Stimulated activated CD4-positive, alpha-beta T cell treated with anti-CD3 and anti-CD28 coated beads, Interleukin-15, amount 100 ng/mL, for 48 hours (primary cell): ENCODE measurements at places on chromosomes 4 and X.

DNA sequence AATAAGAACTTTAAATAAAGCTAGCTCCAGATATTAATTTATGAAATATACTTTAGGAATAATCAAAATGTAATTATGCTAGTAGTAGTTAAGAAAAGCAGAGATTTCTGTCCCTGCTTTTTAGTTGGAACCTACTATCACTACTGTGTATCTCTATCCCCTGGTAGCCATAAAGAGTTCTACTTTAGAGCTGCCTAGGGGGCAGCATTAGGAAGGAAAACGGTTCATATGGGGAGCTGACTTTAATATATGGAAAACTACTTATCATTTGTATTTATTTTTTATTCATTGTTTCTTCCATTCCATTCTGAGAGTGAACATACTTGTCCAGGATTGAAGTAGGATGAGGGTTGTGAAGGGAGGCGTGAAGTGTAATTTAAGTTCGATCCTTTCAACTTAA is 40.9 kb downstream of the CPEB2 start:
- DNase-seq: no peak

GRCh38 chrX:46703980-46704379 is 54.9 kb downstream of the SLC9A7 start:
- no peak for DNase-seq

DNA sequence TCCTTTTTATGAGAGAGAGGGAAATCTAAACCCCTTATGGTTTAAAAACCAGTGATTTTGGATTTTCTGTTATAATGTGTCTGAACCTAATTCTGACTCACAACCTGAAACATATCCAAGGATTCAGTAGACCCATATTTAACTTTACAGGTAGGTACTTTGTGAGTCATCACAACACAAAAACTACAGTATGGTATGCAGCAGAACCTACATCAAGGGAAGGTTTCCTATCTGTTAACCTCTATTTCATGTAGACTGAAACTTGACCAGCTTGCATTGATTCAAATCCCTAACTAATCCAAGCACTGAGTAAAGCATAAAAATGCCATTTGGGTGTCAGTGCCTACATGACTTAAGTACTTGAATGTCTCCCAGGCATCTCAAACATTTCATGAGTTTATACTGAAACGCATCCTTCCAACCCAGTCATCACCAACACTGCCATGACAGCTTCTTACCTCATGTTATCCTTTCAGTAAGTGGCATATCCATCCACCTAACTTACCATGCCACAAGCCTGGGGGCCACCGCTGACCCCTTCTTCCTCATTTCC is 4.3 kb upstream of the ARHGAP10 start:
- DNase-seq: no peak

DNA sequence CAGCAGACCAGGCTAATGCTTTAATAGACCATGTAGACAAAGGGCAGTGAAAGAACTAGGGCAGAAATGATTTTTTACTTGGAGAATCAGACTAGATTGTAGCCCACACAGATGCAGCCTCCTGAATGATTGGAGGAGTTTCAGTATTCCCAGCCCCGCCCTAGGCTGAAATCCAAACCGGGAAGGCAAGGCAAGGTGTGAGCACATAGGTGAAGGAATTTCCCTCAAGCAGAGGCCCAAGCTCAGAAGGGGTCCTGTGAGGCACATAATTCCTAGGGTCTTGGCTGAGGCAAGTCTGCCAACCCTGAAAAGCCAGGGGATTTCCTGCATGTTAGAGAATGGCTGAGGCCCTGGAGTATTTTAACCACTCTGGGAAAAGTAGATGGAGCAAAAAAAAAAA is 56.4 kb upstream of the PAK3 start:
- DNase-seq: no peak

DNA sequence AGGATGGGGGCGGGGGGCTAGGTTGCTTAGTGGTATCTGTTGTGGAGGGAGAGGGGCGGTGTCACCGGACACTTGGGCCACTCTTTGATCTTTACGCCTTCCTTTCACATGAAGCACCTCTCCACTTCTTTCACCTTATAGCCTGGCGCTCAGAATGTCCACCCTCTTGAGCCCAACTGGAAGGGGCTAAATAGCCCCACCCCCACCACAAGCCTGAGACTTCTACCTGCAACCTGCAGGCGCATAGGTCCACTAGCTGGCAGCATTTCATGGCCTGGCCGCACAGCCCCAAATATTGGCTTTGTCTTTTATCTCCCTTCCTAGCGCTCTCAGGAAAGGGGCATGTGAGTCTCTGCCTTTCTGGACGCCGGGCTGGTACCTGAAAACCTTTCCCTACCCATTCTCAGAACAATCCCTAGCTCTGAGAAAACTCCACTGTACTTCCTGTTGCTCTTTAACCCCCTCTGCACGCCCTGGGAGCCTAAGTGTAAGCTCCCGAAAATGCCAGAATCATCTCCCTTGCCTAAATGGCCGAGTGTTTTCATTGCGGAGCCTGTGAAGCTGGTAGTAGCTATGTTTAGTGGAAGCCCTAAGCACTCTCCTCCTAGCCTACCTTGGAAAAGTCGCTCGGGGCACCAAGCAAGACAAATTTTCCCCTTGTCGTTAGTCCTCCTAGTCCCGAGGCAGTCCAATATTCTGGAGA is 1.2 kb upstream of the TRPC5 start:
- DNase-seq: no peak

DNA sequence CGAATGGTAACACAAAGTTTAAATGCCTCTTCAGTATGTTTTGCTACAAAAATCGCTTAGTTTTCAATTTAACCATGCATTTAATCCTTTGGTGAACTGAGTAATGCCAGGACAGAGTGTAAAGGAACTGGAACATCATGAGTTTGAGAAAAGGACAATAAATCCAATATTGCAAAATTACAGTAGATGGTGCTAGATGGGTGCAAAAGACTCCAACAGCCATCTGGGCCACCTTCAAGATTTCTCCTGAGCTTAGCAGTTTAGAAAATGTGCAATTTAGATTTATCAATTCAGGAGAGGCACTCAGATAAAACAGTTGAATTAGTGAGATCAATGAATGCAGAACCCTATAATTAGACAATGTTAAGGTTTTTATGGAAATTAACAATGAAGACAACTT is 33.2 kb upstream of the MID1IP1 start:
- DNase-seq: no peak

DNA sequence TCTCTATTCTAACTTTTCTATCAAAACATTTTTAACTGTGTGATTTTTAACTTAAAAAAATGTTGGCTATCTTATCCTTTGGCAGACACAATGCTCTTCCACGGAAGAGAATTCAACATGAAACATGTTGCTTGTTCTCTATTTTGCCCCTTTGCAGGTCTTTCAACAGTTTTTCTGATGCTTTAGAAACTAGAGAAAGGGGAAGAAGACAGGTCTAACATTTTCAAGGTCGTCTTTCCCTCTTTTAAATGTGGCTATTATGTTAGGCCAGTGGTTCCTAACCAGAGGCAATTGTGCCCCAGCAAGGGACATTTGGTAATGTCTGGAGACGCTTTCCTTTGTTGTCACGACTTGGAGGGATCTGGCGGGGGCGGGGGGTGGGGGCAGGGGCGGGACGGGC is 95.0 kb downstream of the SH3KBP1 start:
- DNase-seq: no peak

DNA sequence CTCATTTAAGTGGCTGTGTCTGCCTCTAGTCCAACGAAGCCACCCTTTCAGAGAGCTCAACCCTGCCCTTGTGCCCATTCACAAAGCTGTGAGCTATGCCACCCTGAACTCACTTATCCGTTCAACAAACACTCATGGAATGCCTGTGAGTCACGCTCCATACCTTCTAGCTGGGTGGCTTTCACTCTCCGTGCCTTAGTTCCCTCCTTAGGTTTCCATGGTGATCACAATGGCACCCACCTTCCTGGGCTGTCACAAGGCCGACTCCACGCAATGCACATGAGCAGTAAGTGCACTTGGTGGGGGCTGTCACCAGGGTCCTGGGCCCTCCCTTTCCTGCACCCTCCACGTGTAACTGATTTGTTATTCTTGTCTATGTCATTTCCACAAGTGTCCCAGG is 37.2 kb upstream of the PPP2R2C start:
- no peak for DNase-seq

DNA sequence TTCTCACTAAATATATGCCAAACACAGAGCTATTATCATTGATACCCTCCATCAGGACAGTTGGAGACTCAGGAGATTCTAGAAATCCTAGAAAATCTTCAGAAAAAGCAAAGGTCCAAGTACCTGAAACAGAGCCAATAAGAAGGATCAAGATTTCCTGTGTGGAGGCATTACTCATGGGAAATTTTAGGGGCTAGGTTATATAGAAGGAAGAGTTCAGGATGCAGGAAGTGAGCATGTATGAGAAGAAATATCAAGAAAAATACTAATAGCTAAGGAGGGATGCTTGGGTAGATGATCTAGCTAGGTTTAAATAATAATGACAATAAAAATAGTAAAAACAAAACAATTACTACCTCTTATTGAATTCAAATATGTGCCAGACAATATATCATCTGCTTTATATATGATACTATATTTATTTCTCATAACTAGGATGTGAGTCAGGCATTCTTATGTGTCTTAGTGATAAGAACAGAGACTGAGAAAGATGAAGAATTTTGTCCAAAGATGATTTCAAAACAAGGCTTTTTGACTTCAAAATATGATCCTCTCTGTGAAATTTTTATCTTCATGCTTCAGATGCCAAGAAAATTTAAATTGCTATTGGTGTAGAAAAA is 66.4 kb upstream of the HHIP start:
- no peak for DNase-seq

GRCh38 chr4:150149381-150149780 is 71.1 kb downstream of the DCLK2 start:
- no peak for DNase-seq

DNA sequence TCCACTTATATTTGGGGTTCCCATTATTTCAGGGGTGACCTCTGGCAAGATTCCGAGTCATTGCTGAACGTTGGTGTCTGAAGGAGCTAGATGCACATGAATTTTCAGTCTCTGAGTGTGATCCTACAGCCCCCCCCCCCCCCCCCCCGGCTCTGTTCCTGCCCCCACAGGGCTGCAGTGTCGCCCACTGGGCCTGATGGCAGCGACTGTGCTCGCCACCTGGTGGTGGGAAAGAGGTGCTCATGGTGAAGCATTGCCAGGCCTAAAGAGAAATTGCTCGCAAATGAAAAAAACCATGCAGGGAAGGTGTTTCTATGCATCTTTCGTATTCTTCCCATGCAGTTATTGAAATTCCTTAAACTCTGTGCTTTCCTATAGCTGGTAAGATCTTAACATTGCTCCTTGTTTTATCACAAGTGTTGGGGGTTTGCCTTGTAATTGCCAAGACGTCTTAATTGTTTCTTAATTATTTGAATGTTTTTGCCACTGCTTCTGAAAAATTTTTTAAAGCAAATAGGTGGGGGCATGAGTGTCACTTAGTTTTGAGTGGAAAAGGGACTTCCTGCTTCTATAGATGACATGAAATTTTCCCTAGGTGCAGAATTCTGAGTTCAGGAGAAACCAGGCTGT is 63.2 kb downstream of the CLDN22 start:
- peak; percentile 14 for DNase-seq

GRCh38 chrX:19003756-19004155 is 19.8 kb upstream of the PHKA2 start:
- DNase-seq: no peak

DNA sequence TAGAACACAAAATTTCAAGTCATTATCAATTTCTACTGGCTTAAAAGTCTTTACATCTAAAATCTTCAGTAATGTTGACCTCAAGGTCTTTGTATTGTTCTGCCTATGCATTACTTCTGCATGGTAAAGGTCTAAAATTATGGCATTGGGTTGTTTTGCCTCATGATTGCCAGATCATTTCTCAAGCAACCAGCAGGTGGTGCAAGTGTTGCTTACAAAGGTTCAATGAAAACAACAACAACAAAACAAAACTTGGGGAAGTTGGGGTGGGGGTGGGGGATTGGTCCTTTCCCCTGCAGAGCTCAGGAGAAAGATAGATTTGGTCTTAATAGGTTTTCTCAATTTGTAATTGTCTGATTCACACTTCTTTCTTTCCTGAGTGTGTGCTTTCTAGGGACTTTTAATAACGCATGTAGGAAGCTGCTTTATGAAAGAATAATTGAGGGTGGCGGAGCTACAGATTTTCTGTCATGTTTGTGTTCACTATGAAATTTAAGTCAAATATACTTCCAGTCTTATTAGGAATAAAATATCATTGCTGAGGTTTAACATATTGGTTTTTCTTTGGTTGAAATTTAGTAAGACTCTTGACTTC is 145.1 kb downstream of the COL4A5 start:
- no peak for DNase-seq

DNA sequence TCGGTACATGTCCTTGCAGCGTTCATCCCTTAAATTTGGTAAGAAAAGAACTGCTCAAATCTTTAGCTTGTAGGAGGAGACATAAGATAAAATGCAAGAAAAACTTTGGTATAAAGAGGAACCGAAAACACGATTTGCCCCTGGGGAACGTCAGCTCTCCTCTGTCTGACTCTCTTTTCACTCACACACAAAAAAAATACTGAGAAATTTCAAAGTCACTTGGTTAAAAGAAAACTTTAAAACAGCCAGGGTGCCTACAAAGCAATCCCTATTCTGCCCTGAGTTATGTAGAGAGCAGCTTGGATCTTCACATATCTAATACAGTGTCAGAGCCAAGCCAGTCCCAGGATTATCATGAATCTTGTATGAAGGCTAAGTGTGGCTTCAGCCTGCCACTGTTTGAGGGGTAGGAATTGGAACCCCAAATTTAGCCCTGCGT is 248.5 kb upstream of the CXXC4 start:
- DNase-seq: no peak

- DNase-seq: no peak
Measured at GRCh38 chrX:21412883-21413282, 38.7 kb downstream of the CNKSR2 start.

DNA sequence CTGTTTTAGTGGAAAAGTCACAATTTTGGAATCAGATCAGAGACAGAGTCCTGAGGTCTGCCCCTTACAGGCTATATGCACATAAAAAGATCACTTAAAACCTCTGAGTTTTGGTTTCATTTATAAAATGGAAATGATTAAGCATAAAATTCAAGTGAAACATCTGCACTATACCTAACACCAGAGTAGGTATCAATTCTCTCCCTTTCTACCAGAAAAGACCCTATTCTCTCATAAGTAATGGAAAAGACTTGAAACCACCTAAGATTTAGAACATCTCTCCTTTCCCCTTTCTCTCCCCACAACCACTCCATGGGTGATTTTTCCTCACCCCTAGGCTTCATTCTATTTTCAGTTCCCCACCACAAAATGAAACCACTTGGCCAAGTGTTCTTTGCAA is 907 bp downstream of the LHFPL1 start:
- DNase-seq: no peak

GRCh38 chr4:30073011-30073710 is 647.0 kb upstream of the PCDH7 start:
- DNase-seq: no peak

- no peak for DNase-seq
Measured at GRCh38 chr4:3313139-3313538, 20.3 kb downstream of the RGS12 start.

- no peak for DNase-seq
Measured at GRCh38 chr4:94354474-94354896, 11.8 kb upstream of the HPGDS start.

DNA sequence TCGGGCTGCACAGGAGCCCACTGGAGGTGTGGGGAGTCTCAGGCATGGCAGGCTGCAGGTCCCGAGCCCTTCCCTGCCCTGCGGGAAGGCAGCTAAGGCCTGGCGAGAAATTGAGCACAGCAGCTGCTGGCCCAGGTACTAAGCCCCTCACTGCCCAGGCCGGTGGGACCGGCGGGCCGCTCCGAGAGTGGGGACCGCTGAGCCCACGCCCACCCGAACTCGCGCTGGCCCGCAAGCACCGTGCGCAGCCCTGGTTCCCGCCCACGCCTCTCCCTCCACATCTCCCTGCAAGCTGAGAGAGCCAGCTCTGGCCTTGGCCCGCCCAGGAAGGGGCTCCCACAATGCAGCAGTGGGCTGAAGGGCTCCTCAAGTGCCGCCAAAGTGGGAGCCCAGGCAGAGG is 82.0 kb upstream of the NEIL3 start:
- no peak for DNase-seq
